ELF-1 (cell line): ENCODE measurements at places on chromosomes 11 and 22.

DNA sequence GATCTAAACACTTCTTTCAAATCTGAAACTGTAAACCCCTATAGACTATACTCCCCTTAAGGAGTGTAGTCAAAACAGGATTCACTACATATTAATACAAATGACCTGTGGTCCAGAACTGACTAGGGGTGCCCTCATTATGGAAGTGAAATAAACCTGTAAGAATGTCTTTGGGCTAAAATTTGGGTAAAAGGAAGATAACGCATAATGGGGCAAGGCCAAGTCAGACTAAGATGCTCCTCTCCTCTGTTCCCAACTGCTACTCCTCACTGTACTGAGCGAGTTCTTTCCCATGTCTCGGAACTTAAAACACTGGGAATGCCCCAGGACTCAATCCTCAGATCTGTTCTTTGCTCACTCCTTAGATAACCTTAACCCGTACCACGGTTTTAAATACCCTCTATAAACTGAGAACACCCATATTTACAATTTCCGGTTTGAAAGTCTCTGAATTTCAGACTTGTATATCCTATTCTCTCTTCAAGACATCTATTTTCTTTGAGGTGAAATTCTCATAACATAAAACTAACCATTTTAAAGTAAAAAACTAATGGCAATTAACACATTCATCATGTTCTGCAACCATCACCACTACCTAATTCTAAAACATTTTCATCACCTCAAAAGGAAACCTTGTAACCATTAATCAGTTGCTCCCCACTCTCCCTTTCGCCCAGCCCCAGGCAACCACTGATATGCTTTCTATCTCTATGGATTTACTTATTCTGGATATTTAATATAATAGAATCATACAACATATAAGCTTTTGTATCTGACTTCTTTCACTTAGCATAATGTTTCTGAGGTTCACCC, 4.0 kb downstream of the THAP12 start:
- no peak for DNase-seq

GRCh38 chr22:41308544-41308947, 7.2 kb downstream of the ZC3H7B start:
- DNase-seq, result no peak

- no peak for DNase-seq
Measured at GRCh38 chr11:121595717-121596161, 143.0 kb upstream of the SORL1-AS1 start.

DNA sequence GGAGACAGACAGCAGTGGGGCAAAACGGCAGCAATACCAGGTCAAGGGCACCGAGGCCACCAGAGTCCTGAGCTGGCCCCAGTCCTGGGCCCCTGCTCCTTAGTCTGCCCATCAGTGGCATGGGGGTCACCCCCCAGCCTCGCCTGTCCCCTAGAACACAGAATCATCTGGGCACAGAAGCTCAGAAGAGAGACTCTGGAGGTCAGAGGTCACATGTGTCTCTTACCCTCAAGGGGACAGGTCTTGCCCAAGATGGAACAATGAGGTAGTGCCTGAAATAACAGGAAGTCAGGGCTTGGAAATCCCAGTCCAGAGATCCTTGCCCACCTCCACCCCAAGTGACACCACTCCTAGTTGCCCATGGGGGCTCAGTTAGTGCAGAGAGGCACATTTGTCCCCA, 20.6 kb downstream of the PDE2A start:
- DNase-seq, result no peak

- DNase-seq, result no peak
Measured at GRCh38 chr11:96554236-96554820, 164.5 kb downstream of the JRKL start.

DNA sequence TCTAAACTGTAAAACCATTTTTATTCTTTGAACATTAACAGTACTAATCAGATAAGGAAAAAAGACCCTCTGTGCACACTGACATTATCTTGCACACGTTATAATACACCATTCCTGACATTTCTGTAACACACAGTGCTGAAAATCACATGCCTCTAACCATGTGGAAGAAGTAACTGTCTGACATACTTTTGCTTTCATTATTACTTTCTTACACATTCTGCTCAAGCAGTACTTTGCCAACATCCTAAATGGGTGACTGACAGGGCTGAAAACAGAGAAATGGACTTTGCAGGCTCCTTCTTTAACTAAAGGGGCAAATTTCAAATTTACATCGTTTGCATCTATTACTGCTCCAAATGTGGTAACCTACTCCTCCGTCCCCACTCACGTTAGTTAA, 22.8 kb upstream of the TP53AIP1 start:
- DNase-seq, result no peak

DNA sequence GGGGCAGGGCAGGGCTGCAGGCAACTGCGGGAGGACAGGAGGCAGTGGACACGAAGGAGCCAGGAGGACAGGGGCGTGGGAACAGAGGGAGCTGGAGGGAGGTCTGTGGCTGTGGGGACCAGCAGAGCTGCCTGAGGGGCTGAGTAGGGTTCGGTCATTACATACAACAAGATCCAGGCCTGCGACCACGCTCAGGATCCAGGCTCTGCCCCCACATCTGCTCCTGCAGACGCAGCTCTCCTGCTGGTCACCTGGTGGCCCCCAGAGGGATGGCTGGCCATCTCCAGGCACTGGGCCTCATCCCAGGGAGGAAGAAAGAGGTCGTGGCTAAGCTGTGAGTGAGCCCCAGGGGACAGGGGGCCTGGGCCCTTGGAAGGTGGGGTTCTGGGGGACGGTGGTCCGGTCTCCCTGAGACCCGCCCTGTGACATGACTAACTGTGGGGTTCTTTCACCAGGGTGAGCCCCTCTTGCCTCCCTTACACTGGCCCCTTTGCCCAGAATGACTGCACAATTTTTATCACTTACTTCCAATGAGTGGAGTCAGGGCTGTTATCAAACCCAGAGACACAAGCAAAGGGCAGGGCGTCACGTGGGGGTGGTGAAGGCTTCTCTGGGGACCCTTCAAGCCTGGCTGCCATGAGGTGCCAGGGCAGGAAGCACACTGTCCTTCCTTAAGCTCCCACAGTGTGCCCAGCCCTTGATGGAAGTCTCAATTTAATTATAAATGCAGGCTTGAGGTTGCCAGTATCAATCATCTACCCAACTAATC, 6.7 kb upstream of the APOBEC3A start:
- DNase-seq, result no peak

GRCh38 chr11:44725757-44726282, 942 bp upstream of the TSPAN18 start:
- DNase-seq, result no peak

DNA sequence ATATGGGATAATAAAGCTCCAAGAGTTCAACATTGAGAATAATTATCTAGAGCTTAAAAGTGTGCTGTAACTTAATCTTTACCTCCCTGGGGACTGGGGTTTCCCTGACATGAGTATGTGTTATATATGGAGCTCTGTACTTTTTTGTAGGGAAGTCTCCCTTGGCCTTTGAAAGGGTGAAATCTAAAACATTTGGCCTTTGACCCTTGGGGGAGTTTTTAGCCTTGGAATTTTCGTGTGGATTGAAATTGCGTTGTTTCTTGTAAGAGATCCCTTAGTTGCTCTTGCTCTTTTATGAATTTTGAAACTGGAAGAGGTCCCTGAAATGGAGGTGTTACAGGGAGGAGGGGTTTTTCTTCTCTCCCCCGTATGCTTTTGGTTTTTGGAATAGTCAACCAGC, 450.0 kb downstream of the NELL1 start:
- no peak for DNase-seq

GRCh38 chr11:102456381-102456780, 3.8 kb upstream of the TMEM123 start:
- DNase-seq, result no peak

GRCh38 chr22:28903080-28903479, 19.7 kb downstream of the ZNRF3 start:
- peak; percentile 53 for DNase-seq

DNA sequence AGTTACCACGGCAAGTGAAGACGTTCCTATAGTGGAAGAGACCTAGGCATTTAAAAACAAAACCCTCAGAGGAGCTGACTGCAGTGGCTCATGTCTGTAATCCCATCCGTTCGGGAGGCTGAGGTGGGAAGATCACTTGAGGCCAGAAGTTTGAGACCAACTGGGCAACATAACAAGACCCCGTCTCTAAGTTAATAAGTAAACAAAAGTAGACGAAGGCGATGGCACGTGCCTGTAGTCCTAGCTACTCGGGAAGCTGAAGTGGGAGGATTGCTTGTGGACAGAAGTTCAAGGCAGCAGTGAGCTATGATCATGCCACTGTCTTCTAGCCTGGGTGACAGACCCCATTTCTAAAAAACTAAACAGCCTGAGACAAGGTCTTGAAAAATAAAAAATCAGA, 3.8 kb upstream of the ADSL start:
- DNase-seq, result no peak

DNA sequence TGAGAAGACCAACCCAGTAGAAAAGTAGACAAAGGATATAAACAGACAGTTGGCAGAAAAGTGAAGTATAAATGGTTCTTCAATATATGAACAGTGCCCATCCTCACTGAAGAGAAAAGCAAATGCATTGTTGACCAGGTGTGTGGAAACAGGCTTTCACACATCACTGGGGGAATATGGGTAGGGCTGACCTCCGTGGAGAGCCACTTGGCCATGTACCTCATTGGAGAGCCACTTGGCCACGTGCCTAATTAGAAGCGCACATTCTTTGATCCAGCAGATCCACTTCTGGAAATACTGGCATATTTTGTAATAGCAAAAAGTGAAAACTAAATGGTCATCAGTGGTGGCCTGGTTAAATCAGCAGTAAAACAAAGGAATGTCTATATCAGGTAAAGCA, 43.2 kb downstream of the PPP6R3 start:
- no peak for DNase-seq

GRCh38 chr11:3659595-3660515, 11.3 kb downstream of the CHRNA10 start:
- no peak for DNase-seq

- no peak for DNase-seq
Measured at GRCh38 chr11:4090258-4090657, 4.3 kb upstream of the RRM1 start.

DNA sequence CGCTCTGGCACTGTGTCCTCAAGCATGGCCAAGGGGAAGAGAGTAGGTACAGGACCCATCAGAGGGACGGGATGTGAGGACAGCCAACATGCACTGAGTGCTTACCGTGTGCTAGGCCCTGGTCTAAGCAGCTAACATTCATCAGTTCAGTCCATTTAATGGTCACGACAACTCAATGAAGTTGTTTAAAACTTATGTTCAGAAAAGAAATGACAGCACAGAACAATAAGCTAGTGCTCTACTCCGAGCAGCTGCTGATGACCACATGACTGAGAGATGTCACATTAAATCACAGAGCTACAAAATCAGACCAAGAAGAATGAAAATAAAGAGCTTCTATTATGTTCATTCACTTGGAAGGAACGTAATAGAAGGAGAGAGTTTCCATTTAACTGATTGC, 26.3 kb downstream of the PRDM10 start:
- no peak for DNase-seq

DNA sequence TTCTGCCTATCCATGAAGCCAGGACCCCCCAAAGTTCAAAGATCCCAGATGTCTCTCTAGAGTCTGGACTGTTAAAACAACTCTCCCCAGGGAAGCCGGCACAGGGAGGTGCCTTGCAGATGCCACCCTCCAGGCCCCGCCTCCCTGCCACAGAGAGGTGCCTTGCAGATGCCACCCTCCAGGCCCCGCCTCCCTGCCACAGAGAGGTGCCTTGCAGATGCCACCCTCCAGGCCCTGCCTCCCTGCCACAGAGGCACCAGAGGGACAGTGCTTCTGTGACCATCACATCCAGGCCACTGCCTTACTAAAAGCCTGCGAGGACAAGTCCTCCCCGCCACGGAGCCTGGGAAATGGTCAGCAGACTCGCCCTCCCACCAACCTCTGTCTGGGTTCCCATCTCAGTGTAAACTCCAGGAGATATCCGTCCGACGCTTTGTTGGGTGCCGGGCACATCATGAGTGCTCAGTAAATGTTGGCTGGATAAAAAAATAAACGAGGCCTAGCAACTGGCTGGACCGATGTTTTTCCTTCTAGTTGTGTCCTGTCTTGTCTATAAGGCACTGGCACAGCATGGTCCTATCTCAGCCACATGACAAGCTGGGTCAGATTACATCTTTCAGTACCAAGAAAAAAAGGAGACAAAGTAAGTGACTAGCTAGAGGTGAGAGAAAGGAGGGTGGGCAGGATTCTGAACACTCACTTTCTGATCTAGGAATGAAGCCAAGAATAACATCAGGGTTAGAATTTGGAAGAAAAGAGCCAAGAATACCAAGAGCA, 91.2 kb upstream of the CSNK2A3 start:
- DNase-seq, result no peak

GRCh38 chr11:64251016-64251752, at the start of gene PLCB3:
Gene PLCB3 (plus strand): TSS chr11:64251530. CDS start chr11:64251650, 120 bp downstream.
- DNase-seq, result peak; percentile 63

- peak; percentile 68 for DNase-seq
Measured at GRCh38 chr11:3169255-3170043, 4.3 kb upstream of the OSBPL5 start.

GRCh38 chr22:33579448-33580093, 340.7 kb downstream of the LARGE1 start:
- DNase-seq, result peak; percentile 82

- DNase-seq, result no peak
Measured at GRCh38 chr11:22194306-22194705, 1.4 kb downstream of the ANO5 start.

- DNase-seq, result no peak
Measured at GRCh38 chr22:47285981-47286380, 523.5 kb downstream of the TBC1D22A start.

DNA sequence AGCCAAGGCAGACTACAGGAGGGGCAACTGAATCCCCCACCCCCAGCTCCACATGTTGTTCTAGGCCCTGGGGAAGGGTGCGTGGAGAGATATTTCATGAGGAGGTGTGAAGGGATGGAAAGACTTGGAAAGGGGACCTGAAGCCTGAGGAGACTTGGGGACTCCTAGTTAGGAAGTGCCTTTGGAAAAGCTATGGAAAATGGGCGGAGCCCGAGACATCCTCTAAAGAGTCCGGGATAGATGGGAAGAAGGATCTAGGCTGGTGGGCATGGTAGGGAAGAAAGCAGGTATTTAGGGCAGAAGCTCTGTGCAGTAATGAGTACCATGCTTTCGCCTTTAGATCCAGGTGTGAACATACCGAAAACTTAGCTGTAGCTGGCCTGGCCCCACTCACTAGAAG, 15.0 kb upstream of the CYP2R1 start:
- no peak for DNase-seq

DNA sequence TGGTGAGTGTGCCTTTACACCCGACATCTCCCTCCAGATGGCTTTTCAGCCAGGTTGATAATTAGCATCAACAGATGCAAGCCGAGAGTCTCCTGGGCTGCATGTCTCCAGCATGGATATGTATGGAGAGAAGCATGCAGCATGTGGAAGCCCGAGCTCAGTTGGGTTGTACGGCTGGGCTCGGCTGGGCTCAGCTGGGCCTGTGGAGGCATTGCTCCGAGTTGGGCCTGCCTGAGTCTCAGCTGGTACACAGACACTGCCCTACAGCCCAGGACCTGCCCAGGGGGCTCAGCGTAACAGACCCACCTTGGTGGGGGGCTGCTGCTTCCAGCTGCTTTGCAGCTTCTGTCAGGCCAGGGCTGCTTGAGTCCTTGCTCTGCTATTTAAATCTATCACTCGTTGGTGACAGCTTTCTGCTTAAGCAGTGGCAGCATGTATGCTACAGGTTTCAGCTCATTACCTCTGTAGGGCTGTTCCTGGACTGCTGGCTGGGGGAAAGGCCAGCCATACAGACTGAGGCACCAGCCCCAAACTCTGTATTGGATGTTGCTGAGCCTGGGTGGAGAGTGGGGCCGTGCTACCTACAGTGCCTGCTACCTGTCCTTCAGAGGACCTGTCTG, 115.5 kb downstream of the TEAD1 start:
- peak; percentile 77 for DNase-seq
